ENCODE measurements at places on chromosomes 6 and 20.

GRCh38 chr6:42984924-42985475 is 630 bp downstream of the PPP2R5D start:
- DNase-seq: no peak

GRCh38 chr6:36964349-36964748 is 9.8 kb downstream of the PI16 start:
- no peak for DNase-seq

DNA sequence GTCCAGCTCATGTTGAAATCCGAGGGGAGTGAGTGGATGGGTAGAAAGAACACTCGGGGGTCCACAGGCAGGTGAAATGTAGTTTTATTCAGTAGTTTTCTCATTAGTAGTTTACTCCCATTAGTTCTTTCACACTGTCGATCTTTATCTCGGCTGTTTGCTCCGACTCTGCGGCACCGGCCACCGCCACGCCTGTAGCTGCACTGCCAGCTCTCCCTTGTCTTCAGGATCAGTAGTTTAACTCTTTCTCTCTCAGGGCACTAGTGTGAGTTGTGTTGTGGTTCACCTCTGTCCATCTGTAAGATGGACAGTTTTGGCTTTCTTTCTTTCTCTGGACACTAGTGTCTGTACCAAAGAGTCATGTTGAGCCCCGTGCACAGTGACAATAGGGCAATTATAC is 195.7 kb downstream of the LMBRD1 start:
- no peak for DNase-seq

DNA sequence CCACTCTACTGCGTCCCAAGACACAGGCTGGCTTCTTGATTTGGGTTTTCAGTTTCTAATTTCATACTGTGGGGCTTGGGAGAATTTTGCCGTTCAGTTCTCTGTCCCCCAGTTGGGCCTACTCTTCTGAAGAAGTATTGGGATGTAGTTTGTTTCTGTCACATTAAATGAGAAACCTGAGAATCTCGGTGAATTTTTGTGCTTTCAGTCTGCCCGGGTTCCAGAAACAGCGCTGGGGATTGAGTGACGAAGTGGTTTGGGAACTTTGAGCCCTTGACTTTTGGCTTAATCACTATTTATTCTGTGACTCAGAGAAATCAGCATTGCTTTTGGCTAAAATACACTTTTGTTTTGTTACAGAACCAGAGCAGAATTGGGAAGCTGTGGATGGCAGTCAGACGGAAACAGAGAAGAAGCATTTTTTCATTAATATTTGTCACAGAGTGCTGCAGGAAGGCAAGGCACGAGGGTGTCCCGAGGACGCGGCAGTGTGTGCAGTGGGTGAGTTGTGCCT is 74.0 kb downstream of the IGF2R start:
- DNase-seq: no peak

- DNase-seq: no peak
These were observed 261.3 kb downstream of the SOD2 start for GRCh38 chr6:159431750-159432149.

GRCh38 chr20:37823296-37823980 is 79.5 kb upstream of the VSTM2L start:
- DNase-seq: no peak

DNA sequence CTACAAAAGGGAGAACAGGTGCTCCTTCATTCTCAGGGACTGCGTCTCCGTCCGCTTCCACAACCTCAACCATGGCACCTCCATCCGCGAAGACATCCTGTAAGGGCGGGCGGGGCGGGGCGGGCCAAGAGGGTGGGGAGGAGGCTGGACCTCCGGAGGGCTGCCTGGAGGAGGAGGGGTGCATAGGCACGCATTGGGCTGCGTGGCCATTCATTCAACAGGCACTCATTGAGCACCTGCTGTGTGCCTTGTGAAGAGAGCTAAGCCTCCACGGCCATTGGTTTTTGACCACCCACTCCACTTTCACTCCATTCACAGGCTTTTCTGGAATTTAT is 435 bp downstream of the ZSWIM3 start:
- no peak for DNase-seq

- DNase-seq: no peak
These were observed 18.3 kb upstream of the SHLD1 start for GRCh38 chr20:5731753-5732366.

GRCh38 chr20:16528078-16528477 is 45.2 kb downstream of the KIF16B start:
- peak; percentile 65 for DNase-seq

- DNase-seq: no peak
These were observed 481.1 kb upstream of the MAN1A1 start for GRCh38 chr6:119830494-119831295.

GRCh38 chr20:14696478-14696877 is 359.1 kb upstream of the FLRT3 start:
- DNase-seq: no peak

GRCh38 chr6:89035252-89036101 is 45.1 kb upstream of the PNRC1 start:
- DNase-seq: peak; percentile 48

DNA sequence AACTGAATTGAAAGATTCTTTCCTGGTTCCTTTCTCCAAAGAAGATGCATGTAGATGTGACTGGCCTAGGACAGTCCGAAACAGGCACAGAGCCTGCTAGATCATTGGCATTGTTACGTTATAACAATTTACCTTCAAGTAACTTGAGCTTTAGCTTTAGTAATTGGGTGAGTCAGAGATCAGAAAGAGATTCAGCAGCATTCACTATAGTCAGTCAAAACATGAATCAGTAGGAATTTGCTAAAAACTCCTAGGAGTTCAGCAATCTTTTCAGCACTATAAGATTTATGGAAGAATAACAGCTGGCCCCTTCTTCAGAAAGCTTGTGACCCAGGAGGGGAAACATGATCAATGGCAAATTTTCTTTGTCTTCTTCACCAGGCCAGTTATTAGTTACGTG is 281.7 kb upstream of the PRDM1 start:
- DNase-seq: no peak

DNA sequence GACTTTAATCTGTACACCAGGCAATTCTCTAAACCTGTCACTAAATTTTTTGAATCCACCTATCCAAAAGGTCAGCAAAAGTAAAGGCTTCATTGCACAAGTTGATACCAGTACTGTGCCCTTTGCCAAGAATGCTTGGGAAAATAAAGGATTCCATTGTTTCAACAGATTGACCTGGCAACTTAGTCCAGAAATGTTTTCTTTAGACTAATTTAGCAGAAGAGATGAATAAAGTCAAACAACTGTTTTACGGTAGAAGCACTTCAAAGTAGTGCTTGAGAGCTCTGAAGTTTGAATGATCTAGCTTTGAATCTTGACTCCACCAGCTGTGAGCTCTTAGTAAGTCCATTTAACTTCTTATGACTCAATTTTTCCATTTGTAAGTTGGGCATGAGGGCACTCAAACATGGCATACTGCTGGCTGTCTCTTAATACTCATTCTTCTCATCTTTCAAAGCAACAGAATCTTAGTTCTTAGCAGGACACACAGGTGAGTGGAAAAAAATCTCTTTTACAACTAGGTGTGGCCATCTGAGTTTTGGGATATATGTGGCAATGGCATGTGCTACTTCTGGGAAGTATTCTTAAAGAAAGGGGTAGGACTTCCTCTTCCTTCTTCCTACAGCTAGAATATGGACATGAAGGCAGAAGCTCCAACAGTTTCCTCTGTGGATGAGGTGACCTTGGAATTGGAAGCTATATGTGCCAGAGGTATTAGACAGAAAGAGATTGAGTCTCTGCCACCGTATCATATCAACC is 55.9 kb upstream of the LOC128125822 start:
- DNase-seq: no peak

DNA sequence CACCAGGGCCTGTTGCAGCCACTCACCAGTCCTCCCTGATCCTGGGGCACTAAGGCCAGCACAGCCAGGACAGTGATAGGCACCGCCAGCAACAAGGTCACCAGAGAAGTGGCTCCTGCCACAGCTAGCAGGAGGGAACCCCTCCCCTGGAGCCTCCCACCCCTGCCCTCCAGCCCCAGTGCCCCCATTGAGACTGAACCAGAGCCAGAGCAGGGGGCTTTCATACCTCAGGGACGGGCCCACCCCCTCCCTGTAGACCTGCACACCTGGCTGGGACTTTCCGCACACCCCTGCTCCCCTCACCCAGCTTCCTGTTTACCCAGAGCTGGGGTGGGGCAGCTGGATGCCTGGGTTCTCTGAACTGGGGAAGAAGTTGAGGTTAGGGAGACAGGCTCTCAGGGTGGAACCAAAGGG is at the start of gene LTB:
Gene LTB, minus strand, starts transcription at position 195 of the 414 bp plus-strand sequence. Its CDS starts 7 bp downstream, at position 188.
- DNase-seq: no peak

DNA sequence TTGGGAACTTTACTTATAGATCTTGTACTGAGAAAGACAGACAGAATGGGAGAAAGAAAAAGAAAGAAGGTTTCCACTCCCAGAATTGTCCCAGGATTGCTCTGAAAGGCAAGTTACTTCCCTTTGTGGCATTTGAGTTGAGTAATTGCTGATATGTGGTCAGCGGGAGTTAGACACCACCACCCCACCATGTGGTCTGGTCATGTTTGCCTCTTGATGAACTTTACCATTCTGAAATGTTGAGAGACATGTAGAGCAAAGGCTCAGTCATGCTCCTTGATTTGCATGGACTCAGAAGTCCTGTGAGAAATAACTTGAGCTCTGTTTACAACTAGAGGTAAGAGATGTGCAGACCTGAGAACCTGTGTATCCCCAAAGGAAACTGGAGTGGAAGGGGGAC is 17.1 kb downstream of the TCF21 start:
- DNase-seq: no peak

- DNase-seq: peak; percentile 32
These were observed 15.7 kb upstream of the ENPP1 start for GRCh38 chr6:131792091-131792496.

- DNase-seq: no peak
These were observed 34.9 kb upstream of the PRDM1 start for GRCh38 chr6:106051226-106051625.

GRCh38 chr6:159062564-159062945 is 17.8 kb upstream of the TAGAP start:
- DNase-seq: no peak

- DNase-seq: no peak
These were observed 59.2 kb upstream of the SLC22A23 start for GRCh38 chr6:3516092-3516491.

DNA sequence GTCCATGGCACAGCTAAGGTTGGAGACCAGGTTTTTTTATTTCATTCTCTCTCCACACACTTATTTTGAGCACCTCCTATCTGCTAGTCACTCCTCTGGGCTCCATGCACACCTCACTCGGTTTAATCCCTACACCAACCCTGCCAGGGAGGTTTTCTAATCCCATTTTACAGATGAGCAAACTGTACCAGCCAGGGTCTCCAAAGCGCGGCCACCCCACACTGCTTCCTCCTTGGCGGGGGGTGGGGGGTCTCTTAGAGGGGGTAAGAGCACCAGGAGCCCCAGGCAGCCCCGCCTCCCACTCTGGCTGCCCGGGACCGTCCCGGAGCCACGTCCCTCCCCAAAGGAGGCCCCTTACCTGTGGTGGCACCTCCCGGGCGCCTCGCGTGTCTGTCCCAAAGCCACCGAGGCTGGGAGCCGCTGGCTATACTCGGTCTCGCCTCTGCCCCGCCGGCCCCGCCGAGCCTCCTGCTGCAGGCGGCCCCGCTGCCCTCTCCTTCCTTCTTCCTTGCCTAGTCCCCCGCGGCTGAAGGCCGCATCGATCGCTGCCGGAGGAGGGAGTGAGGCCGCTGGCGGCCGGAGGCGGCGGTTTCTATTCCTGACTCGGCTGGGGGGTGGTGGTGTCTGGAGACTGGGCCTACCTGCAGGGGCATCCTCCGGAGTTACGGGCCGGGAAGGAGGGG is at the start of gene KCNS1:
Gene KCNS1, minus strand, starts transcription at position 565 of the 683 bp plus-strand sequence. CDS start 1,891 bp downstream, outside the sequence.
- DNase-seq: no peak

DNA sequence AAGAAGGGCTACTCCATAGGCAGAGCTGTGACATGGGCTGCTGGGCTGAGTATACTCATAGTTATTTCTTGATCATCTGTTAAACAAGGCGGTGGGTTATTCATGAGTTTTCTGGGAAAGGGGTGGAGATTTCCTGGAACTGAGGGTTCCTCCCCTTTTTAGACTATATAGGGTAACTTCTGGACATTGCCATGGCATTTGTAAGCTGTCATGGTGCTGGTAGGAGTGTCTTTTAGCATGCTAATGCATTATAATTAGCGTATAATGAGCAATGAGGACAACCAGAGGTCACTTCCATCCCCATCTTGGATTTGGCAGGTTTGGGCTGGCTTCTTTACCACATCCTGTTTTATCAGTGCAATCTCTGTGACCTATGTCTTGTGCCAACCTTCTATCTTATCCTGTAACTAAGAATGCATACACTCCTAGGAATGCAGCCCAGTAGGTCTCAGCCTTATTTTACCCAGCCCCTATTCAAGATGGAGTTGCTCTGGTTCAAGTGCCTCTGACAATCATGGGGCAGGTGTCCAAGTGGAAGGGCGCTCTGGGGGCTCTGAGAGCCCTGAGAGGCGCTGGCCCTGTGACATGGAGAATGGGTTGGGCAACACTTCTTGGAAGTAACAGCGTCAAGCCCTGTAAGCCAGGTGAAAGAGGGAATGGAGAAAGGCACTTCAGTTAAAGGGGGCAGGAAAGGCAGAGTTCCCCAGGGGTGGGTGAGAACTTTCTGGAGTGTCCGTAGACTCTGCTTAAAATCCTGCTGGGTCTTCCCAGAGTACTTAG is 354.2 kb upstream of the SULF2 start:
- no peak for DNase-seq

- DNase-seq: no peak
These were observed 272.1 kb upstream of the TAB2 start for GRCh38 chr6:149045404-149045803.

DNA sequence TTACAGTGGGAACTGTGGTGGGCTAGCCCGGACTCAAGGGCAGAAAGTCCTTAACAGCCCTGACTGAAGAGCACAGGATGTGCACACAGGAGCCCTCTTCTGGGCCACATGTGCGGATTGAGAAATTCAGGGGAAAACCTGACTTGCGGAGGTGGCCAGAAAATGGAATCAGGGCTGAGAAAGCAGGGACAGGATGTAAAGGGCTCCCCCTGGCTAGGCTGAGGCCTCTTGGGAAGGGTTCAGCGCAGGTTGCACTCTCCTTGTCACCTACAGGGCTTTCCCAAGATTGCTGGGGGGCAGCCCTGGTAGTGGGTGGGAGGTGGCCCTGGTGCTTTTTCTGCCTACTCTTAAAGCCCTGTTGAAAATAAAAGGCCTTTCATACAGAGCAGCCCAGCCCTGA is 251.2 kb downstream of the SLC24A3 start:
- DNase-seq: no peak

DNA sequence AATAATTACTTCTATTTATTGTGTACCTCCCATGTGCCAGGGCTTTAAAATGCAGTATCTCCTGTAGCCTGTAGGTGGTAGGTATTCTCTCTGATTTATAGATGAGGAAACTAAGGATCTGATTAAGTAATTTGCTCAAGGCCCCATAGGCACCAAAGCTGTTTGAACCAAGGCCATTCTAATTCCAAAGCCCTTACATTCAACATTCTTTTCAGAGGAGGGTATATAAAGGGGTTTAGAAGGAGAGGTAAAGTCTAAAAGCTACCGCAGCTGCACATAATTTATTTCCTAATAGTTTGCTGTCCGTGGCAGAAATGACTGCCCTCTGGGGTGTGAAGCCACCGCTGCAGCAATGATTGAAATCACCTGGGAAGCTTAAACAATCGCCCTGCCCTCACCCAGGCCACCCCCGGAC is 95.0 kb upstream of the FAM8A1 start:
- DNase-seq: no peak

- no peak for DNase-seq
These were observed 358.5 kb downstream of the ZFAND3 start for GRCh38 chr6:38177882-38178583.
